HT1080 (cell line): ENCODE measurements at places on chromosomes 1 and 21.

DNA sequence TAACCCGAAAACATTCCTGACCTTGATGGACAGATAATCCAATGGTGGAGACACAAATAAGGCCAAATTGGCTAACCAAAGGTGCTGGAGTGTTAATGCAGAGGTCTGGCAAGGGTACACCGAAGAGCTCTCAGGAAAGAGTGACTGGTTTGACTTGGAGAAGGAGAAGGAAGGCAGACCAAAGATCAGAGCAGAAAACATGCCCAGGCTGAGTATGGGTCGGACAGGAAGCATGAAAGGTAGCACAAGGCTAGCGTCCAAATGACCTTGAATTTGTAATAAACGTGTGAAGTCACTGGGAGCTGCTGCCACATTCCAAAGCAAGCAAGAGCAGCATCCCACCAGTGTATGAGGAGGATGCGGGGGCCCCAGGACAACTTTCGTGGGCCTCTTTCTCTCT, 45.7 kb downstream of the APP start:
- DNase-seq, result no peak

- DNase-seq, result no peak
Observed at GRCh38 chr21:38321568-38321967, 64.8 kb downstream of the KCNJ15 start.

- DNase-seq, result peak; percentile 64
Observed at GRCh38 chr21:45698493-45699184, 55.1 kb downstream of the PCBP3 start.

DNA sequence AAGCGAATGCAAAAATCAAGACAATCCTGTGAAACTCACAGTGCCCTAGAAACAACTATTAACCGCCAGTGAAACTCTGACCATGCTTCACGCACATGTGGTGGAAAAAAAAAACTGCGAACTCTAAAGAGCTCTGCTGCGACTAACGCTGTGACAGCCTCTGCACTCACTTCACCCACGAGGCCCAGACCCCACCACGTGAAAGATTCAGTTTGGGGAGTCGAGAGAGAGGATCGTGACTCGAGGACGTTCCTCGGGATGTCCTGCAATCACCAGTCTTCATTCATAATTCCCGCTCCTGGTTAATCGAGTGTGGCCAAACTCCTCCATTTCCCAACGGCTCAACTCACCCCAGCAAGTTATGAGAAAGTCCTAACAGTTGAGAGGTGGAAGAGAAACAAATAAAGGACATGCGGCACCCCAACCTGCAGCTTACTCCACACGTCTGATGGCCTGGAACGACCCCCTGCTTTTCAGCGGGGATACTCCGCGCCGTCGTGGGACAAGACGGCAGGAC, 1.1 kb downstream of the SERBP1 start:
- peak; percentile 35 for DNase-seq

DNA sequence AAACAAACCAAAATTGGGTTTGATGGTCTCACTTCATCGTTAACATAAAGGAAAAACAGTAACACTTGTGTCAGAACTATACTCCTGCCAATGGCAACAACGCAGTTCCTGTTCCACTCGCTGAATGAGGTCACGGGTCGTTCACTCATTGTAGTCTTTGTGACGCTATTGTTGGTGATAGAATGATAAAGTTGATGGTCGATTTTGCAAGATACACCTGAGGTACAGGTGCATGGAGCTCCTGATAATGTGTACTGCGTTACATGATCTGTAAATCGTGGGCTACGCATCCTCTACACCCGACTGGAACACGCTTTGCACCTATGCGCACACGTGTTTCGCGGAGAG, 391 bp upstream of the CENPS start:
- DNase-seq, result no peak

DNA sequence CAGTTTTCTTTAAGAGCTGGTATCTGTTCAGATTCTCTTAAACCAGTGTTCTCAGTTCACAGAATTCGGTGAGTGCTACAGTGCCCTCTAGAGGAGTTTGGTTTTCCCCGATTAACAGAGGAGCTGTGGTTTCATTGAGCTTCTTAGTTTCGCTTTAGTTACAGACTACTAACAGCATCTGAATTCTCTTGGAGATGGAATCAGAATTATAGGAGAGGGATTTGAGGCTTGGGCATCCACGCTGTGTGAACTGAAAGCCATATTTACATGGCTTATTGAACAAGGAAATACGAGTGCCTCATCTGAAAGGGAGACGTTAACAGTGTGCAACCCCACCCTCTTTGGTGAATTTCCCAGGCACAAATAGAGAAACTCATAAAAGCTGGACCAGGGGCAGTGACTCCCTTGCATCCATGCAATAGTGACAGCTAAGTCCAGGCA, 202.0 kb downstream of the USH2A start:
- DNase-seq, result peak; percentile 75

GRCh38 chr1:205532026-205532898, 27.8 kb downstream of the CDK18 start:
- DNase-seq, result no peak

DNA sequence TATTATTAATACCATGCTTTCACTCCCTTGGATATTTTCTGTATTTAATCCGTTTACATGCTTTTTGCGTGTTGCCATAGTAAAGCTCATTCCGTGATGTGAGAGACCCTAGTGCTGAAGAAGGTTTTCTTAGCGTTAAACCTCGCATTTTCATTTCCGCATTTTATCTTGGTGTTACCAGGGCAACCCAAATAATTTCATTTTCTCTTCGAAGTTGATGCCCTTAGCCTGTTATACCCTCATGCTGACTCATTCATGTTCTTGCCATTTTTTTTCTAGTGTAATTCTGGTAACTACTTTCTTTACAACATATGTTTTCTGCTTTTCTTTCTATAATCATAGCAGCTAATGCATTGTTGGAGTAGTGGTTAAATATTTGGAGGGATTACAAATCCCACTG, 37.2 kb downstream of the LRRC8C start:
- DNase-seq, result no peak

DNA sequence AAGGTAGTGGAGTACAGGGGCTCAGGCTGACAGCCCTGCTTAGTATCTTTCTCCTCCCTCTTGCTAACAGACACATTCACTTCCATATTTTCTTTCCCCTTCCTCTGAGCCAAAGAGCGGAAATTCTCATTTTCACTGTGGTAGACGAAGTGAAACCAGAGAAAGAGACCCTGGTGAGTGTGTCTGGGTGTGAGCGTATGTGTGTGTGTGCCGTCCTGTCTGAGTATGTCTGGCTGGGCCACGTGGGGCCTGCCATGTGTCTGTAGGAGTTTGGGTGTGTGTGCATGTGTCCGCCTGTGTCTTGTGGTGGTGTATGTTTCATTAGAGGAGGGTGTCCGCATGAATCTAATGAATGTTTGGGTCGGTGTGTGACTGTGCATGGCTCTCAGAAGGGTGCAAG, 1.7 kb downstream of the COL8A2 start:
- DNase-seq, result no peak

- DNase-seq, result peak; percentile 66
Observed at GRCh38 chr1:243507001-243507671, 251.3 kb downstream of the SDCCAG8 start.

GRCh38 chr1:50656931-50657330, 233.7 kb upstream of the DMRTA2 start:
- no peak for DNase-seq

GRCh38 chr21:22961258-22961657, 1963.0 kb downstream of the NCAM2 start:
- DNase-seq, result no peak

GRCh38 chr1:240823357-240823756, 211.4 kb upstream of the GREM2 start:
- DNase-seq, result no peak

- DNase-seq, result no peak
Observed at GRCh38 chr21:26534517-26534916, 38.6 kb downstream of the CYYR1 start.

DNA sequence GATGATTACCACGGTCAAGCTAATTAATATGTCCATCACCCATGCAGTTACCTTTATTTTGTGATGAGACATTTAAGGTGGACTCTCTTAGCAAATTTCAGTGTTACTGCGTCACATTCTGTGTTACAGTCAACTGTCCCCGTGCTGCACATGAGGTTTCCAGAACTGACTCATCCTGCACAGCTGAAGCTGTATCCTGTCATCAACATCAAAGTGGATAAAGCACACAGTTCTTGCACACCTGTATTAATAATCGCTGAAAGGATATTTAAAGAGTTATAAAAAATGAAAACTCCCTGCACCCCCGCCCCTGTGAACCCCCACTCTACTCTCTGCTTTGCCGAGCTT, 3.4 kb upstream of the KRTAP10-5 start:
- DNase-seq, result no peak

DNA sequence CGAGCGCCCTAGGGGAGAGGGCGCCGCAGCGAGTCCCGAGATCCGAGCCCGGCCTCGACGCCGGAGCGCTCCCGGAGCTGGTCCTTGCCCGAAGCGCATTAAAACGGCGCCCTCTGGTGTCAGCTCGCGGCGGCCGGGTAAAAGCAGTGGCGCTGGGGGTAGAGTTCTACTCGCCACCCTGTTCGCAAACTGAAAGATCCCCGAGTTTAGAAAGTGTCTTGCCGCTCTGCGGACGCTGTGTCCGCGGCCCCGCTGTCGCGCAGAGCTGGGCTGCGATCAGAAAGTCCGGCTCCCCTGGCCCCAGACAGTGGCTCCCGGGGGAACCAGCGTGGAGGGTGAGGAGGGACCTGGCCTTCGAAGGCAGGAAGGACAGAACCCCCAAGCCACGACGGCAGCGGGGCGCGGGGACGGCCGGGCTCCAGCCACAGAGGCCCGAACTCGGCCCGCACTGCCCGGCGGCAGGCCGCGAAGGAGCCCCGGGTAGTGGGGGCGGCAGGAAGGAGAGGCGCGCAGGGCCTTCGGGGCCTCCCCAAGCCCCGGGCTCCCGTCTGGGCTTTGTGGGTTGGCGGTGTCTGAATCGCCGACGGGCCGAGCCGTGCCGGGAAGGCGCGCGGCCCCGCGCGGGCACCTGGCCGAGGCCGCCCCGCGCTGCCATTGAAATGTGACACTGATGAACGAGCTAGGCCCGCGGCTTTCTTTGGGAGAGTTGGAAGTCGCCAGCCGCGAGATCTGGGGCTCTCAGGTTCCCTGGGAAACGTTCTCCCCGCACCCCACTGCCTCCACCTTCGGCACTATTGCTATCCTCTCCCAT, 39.1 kb upstream of the NFIA start:
- DNase-seq, result peak; percentile 54

GRCh38 chr21:35090403-35090802, 41.3 kb upstream of the RUNX1 start:
- DNase-seq, result no peak

GRCh38 chr1:77433934-77434333, 152.1 kb downstream of the AK5 start:
- no peak for DNase-seq

GRCh38 chr1:54607821-54608565, 15.3 kb downstream of the FAM151A start:
- no peak for DNase-seq

- DNase-seq, result peak; percentile 52
Observed at GRCh38 chr1:198024782-198025181, 107.6 kb downstream of the LHX9 start.

GRCh38 chr1:99644279-99645004, 1.5 kb upstream of the PALMD start:
- no peak for DNase-seq

- no peak for DNase-seq
Observed at GRCh38 chr1:175600721-175601440, 142.5 kb downstream of the TNR start.

GRCh38 chr1:178126741-178127185, 32.9 kb downstream of the RASAL2 start:
- DNase-seq, result peak; percentile 97

DNA sequence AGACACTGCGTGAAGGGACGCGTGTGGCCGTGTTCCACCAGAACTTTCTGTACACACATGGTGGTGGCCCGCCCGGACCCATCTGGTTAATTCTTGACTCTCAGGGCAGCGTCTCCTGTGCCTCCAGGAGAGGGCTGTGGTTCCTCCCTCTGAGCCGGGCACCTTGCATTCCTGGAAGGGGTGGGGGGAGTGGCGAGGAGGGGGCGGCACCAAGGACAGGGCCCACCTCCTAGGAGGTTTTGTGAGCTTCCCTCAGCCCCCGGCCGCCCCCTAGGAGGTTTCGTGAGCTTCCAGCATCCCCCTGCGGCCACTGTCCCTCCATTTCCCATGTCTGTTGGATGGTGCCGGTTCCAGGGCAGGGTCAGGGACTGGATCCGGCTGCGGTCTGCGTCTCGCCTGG, 28.9 kb downstream of the FAAP20 start:
- no peak for DNase-seq

- DNase-seq, result peak; percentile 92
Observed at GRCh38 chr1:234608025-234608910, 1.7 kb downstream of the IRF2BP2 start.

- peak; percentile 61 for DNase-seq
Observed at GRCh38 chr1:155052439-155053395, 1.6 kb downstream of the ADAM15 start.

DNA sequence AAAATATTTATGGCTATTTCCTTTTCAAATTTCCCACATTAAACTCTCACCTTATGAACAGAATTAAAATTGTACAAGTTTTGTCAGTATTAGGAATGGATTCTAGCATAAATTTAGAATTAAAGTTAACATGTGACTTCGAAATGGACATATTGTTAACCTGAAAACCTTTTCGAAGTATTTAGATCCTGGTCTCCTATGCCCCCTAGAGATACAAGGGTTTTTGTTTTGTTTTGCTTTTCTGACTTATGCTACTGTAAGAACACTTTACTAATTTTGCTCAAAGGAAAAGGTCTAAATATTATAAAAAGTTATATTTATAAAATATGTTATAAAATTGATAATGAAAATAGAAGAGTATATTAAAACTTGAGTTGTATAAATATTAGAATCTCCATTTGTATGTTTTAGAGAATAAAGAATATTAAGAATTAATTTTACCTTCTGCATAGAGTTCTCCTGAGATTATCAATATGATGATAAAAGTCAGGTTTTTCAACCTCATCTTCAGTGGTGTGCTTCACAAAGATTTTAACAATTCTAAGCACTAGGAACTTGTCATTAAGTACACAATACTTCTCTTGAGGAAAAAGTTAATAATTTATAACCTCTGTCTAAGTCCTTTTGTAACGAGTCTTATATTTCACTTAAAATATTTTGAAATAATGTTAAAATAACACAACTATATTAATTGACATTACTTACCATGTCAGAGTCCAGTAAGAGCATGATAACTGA, at the start of gene F13B:
Gene F13B, minus strand, starts transcription at position 542 of the 738 bp plus-strand sequence. Its CDS starts 37 bp downstream, at position 505.
- DNase-seq, result peak; percentile 15

GRCh38 chr1:155051777-155052398, 772 bp downstream of the ADAM15 start:
- DNase-seq, result peak; percentile 61

- DNase-seq, result no peak
Observed at GRCh38 chr1:90718411-90719329, 1.6 kb upstream of the BARHL2 start.

GRCh38 chr1:44557778-44558177, 116.5 kb downstream of the TMEM53 start:
- peak; percentile 49 for DNase-seq

DNA sequence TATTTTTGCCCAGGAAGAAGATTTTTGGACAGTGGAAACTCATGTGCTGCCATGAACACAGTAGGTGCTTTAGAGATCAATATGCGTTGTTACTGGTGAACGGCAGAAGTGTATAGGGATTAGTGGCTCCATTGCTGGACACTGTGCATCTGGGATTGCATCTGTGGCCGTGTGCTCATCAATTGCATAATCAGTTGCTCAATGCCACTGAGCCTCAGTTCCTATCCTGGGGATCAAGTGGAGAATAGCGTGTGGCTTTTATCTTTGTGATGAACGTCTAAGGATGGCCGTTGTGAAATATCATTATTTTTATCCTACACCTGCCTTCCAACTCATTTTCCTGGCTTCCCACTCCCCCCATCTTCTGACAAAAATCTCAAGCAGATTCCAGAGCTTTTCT, 5.4 kb downstream of the TNN start:
- no peak for DNase-seq

- peak; percentile 14 for DNase-seq
Observed at GRCh38 chr1:24878775-24879742, 51.0 kb downstream of the RUNX3 start.
